Stimulated activated memory B cell treated with anti-CD40 and anti-IgM and Interleukin-4, amounts not matched to agents 10 μg/mL and 1 μg/mL and 100 μg/mL, for 72 hours (primary cell): ENCODE measurements at places on chromosomes 5 and 9.

DNA sequence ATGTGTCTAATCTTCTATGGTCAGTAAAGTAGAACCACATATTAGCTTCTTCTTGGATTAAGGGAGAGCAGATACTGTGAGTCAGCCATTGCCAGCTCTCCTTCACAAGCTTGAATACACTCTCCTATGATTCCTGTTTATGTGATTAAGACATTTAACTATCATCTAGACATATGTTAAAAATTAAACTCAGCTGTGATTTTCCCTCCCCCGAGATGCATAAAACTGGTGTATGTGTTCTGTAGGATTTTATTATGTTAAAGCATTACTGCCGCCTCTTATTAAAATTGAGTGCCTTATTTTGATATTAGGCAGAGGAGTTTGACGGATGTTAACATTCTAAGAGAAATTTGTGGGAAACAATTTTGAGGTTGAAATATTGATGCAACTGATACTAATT is 114.6 kb downstream of the ACTBL2 start:
- ATAC-seq: no peak

- peak; percentile 27 for ATAC-seq
These were observed 409.3 kb upstream of the SLC24A2 start for GRCh38 chr9:20197976-20198685.

- no peak for ATAC-seq
These were observed 23.8 kb downstream of the TRPM3 start for GRCh38 chr9:71097671-71098070.

DNA sequence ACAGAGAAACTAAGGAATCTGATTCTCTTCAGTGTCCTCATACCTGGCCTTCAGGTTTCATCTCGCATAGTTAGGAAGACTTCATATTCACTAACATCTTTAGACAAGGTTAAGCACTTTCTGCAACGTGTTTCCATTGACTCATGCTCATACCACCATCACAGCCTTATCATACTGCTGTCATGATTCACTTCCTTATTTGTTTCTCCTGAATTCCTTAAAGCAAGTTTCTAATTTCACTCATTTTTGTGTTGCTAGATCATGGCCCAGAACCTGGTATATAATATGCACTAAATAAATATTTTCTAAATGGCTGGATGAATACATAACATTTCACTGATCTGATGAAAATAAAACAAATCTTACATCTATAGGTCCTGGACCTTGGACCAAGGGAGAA is 472.9 kb downstream of the PRELID2 start:
- no peak for ATAC-seq

DNA sequence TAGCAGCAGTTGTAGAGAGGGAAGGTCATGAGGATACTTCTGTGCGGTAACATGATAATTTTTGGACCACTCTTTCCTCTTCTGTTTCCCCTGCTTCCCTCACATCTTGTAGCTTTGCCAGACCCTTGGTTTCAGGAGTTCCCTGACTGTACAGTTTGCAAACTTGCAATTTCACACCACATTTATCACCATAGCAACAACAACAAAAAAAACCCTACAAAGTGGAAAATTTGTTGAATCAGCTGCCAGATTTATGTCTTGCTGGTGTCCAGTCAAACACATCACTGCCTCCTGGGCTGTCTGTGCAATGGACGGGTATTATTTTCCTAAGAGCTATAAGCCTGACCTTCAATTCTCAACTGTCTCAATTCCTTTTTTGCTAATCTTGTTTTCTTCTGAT is 751.6 kb downstream of the TLR4 start:
- ATAC-seq: no peak

- no peak for ATAC-seq
These were observed 220.0 kb downstream of the GABBR2 start for GRCh38 chr9:98488571-98489312.
